Stimulated activated CD4-positive, alpha-beta T cell treated with anti-CD3 and anti-CD28 coated beads, Interleukin-12 subunit alpha, Interleukin-12 subunit beta, amount 100 ng/mL, for 4 hours (primary cell): ENCODE measurements at places on chromosomes 12 and 14.

GRCh38 chr12:98653866-98654493 lies 8.9 kb downstream of the APAF1 start:
- DNase-seq, result no peak

- DNase-seq, result no peak
Observed at GRCh38 chr14:33061667-33062325, 123.1 kb downstream of the NPAS3 start.

GRCh38 chr14:51488569-51489220 lies 163.0 kb upstream of the FRMD6 start:
- DNase-seq, result no peak

DNA sequence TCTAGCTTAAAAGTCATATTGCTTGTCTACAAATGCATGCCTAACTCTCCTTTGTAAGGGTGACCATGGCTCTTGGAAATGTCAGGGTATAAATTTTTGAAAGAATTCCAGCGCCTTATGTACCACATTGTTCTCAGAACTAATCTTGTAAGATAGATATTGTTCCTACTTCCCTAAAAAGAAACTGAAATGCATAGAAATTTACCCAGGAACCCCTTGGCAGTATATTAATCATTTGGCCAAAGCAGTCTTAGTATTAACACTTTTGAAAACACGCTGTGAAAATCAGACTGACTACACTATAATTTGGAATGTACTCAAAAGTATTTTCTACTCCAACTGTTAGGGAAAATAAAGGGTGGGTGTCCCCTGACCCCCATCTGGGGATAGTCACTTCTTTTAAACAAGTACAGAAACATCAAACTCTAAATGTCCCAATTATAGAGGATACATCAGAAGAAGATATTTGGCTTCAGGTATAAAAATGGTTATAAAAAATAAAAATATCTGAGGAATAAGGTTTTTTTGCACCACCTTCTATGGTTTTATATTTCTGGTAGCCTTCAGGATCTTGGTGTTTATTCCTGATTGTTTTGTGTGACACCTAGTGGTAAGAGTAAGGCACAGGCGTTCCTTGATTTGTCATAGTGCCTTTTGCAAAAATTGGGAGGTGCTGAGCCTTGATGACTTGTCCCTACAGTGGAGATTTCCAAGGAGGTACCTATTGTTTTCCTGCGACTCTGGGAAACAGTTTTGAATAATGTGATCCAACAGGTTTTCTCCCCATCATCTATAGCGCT lies 2.2 kb upstream of the NFKBIA start:
- DNase-seq, result no peak

- DNase-seq, result no peak
Observed at GRCh38 chr14:54936816-54937215, 34.2 kb upstream of the GCH1 start.

GRCh38 chr12:98909746-98910145 lies 264.7 kb downstream of the APAF1 start:
- DNase-seq, result no peak

- no peak for DNase-seq
Observed at GRCh38 chr12:96861656-96862055, 45.4 kb upstream of the NEDD1 start.

DNA sequence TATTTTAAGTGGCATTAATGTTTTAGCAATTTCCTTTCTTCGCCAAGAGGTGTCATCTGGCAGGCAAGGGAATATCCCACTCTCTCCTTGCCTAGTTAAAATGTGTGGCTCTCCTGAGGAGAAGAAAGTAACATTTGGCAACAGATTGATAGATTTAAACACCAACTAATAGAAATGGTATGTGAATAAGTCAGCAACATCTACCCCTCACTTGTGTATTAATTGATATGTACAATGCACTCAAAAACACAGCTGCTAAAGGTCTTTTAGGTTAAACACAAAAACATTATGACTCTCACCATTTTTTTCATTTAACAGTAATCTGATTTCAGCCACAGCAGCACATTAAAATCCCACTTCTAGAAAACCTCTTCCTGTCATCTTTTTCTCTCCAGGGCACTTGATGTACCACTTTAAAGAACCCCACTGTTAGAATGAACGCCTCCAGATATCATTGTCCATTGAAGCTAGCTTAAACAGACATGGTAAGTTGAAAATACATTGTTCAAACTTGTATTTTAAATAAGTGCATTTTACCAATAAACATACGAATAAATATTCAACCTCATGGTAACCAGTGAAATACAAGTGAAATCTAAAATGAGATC lies 151.7 kb downstream of the RPAP3 start:
- DNase-seq, result no peak

DNA sequence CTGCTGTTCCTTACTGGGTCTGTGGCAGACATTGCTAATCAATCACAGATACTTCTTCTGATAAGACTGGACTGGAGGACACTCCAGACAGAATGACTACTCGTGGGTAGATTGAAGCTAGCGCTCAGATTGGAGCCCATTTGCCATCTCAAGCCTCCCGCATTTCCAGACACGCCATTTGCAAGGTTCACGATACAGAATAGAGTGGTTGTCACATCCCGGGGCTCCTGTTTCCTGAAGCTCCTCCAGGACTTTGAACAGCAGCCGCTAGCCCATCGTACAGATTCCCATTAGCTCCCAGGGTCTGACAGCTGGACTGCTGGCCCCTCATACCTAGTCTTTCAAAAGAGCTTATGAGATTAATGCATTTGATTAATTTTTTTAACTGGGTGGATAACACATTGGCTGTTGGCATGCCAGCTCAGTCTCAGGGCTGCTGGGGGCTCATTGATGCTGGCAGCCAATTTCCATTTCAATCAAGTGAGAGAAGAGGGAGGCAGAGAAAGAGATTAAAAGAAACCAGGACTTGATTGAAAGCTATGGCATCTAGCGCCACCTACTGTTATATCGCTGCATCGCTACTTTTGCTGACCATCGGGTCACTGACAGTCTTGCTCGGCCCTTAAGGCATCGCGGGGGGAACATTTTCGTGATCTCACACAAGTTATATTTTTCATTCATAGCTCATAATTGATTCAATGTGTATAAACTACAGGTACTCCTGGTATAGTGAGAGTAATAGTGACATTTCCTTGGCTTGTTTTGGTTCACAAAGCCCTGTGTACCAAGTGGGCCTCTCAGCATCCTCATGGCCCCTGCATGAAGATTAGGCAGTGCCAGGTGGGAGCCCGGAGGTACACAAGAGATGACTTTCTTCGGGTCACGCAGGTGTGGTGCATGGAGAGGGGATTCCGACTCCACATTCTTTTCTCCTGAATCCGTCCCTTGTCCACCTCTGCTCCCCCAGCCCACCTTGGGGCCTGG lies 78.6 kb downstream of the CCDC60 start:
- DNase-seq, result peak; percentile 2

GRCh38 chr14:99728231-99728920 lies 44.3 kb downstream of the CYP46A1 start:
- no peak for DNase-seq

DNA sequence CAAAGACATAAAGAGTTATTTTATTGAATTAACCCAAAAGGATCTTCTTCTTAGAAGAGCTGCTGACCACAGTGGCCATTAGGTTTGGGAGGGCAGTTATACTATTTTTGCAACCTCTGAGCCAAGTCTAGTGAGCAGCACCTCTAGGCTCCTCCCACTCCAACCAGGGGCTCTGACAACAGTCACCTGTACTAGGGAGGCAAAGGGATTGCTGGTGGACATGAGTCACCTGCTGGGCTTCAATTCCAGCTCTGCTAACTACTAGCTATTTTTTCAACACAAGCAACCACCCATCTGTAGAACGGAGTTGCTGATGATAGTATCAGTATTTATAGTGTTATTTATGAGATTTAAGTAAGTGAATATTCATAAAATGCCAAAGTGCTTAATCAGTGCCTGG lies 166.0 kb downstream of the KLHL28 start:
- DNase-seq, result no peak

GRCh38 chr14:21093769-21094681 lies 4.4 kb downstream of the ZNF219 start:
- no peak for DNase-seq

DNA sequence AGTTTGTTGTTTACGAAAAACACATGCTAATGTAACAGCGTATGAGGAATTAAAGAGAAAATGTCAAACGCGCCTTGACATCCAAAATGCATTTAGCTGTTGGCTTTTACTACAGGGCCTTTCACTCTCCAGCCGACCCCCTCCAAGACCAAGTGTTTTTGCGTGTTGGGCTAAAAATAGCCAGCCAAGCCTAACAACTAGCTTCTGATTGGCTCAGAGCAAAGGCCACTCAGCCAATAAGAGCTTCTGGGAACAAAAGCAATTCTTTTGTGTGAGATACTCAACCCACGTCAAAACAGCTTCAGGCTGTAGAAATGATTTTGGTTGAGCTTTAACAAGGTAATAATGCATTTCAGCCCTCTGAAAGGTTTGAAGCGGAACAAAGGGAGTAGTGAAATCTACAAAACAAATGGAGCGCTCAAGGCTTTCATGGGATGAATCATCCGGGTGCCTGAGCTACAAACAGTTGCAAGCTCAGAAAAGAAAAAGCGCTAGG lies 198.7 kb upstream of the DCN start:
- DNase-seq, result no peak

DNA sequence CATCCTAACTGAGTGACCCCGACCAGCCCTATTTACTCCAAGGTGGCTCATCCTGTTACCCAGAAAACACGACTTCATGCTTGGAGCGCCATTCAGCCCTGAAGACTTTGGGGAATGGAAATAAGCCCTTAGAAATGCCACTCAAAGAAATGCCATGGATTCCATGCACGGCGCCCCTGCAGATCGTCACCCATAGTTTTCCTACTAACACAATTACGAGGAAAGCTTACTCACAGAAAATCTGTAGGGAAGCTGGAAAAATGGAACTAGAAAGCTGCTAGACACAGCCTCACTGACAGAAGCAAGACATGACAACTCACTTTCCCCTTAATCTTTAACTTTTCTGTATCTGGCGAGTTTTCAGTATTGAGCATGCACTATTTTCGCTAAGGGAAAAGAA lies 19.5 kb downstream of the NUAK1 start:
- no peak for DNase-seq

- DNase-seq, result no peak
Observed at GRCh38 chr12:58425481-58426392, 484.4 kb downstream of the ATP23 start.

GRCh38 chr12:100566887-100567637 lies 6.4 kb upstream of the GAS2L3 start:
- no peak for DNase-seq

DNA sequence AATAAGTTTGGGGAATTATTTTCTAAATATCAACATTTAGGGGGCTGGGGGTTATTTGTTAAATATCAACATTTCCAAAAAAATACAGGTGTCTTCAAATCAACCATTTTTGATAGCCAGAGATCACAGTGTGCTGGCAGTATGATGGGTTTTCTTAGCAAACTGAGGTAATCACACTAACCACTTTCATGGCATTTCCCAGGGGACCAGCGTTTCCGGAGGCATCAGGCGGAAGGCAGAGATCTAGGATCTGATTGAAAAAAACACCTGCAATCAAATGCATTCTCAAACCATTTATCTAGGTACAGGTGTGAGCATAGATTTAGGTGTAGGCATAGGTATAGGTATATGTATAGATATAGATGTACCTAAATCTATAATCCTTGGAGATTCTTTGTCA lies 34.6 kb downstream of the GLRX5 start:
- DNase-seq, result no peak

DNA sequence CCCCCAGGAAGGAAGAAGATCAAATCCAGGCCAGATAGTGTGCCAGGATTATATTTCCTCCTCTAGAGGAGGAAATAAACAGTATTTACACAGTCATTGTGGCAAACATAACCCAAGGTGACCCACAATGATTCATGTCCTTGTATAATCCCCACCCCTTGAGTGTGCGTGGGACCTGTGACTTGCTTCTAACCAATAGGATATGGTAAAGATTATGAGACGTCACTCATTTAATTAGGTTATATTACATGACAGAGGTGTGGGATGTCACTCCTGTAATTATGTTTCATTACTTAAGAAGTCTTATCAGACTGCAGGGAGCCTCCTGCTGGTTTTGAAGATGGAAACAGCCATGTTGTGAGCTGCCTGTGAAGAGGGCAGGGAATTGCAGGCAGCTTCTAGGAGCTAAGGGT lies 12.2 kb upstream of the CATSPERB start:
- DNase-seq, result no peak

- no peak for DNase-seq
Observed at GRCh38 chr12:14923944-14924343, 14.4 kb downstream of the ERP27 start.

DNA sequence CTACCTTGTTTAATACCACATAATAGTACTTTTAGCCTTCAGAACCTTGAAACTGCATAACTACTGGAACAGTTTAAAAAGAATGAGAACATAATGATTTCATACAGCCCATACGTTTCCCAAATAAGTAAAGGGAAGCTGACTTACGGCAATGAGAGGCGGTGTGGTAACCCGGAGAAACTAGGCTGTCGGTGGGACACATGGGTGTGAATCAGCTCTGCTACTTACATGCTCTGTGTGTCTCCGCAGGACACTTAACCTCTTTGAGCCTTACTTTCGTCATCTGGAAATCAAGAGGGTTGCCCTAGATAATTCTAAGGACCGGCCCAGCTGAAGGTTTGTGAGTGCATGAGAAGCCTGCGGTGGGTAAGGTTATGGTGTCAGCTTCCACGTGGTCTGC lies 49.3 kb upstream of the PLEKHG3 start:
- no peak for DNase-seq

GRCh38 chr12:66667906-66668305 lies 11.0 kb downstream of the GRIP1 start:
- DNase-seq, result no peak

DNA sequence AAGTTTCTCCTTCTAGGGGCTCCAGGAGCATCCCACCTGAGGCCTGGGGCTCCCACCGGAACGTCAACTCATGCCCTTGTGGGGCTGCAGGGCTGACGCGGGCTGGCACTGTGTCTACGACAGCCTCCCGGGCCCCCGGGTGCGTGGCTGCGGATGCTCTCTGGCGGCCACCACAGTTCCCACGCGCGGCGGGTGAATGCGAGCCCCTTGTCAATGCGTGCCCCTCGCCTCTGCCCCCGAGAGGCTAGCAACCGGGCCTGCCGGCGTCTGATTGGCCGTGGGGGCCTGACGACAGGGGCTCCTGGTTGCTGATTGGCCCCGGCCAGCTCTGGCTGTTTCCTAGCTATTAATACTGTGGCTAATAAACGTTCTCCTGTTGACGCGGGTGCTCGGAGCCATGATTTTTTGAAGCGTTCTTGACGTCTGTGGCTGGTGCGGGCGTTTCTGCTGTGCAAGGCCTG lies 1.8 kb upstream of the MEG3 start:
- no peak for DNase-seq

DNA sequence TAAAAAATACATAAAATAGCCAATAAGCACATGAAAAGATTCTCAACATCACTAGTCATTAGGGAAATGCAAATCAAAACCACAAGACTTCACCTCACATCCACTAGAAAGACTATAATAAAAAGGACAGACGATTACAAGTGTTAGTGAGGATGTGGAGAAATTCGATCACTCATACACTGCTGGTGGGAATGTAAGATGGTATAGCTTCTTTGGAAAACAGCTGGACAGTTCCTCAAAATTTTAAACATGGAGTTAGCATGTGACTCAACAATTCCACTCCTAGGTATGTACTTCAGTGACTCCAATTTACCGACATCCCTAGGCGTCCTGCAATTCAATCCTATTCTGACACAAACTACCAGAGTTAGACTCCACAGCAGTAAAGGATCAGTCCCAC lies 13.7 kb downstream of the TRIM9 start:
- DNase-seq, result no peak
